ENCODE measurements at places on chromosomes 6 and 20.

DNA sequence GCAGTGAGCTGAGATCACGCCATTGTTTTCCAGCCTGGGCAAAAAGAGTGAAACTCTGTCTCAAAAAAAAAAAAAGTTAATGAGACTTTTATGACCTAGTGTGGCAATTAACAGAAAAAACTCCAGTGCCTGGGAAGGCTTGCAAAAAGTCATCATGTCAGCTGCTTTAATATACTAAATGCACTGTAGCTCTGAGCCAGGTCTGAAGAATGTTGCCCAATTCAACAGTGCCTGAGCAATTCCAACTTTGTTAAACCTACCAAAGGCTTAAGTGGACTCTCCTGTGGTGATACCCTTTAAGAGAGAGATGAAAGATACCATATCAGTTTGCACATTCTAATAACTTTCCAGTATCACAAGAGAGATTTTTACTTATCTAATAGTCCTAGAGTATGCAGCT, 6.5 kb upstream of the ROS1 start:
- no peak for DNase-seq

- DNase-seq: no peak
Observed at GRCh38 chr20:24966317-24967012, 17.4 kb downstream of the CST7 start.

GRCh38 chr6:12467706-12468670, 177.8 kb downstream of the EDN1 start:
- no peak for DNase-seq

DNA sequence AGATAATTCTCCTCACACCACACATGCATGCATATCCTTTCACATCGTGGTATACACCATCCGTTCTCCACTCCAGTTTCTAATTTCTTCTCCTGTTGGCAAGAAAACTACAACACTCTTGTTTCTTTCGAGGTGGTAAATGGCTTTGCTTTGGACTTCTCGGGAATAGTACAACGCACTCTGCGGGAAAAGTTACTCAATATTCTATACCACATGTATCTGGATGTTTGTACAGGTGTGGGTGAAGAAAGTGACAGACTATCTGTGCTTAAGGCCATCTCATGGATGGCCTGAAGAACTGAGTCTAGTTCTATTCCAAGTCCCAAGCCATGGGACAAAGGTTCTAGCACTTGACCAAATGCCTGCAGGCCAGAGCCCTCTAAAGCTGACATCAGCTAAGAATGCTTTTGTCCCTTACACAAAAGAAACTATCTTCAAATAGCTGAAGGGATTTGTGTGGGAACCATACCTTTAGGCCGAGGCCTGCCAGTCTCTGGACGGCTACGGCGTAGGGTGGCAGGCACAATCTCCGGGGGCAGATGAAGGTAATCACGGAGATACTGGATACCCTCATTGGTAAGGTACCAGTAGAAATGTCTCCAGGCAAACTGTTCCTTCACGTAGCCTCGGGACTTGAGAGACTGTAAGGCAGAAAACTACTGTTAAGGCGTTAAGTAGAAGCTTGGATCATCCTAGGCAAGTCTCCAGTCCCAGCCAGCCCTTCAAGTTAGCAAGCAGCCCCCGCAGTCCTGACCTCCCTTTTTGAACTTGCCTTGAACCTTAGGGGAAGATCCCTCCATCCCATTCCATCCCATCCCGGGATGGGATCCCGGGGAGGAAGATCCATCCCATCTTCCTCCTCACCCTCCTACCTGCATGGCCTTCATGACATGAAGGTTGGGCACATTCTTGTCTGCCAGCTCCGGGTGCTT, 1.4 kb downstream of the RPS10 start:
- DNase-seq: no peak

DNA sequence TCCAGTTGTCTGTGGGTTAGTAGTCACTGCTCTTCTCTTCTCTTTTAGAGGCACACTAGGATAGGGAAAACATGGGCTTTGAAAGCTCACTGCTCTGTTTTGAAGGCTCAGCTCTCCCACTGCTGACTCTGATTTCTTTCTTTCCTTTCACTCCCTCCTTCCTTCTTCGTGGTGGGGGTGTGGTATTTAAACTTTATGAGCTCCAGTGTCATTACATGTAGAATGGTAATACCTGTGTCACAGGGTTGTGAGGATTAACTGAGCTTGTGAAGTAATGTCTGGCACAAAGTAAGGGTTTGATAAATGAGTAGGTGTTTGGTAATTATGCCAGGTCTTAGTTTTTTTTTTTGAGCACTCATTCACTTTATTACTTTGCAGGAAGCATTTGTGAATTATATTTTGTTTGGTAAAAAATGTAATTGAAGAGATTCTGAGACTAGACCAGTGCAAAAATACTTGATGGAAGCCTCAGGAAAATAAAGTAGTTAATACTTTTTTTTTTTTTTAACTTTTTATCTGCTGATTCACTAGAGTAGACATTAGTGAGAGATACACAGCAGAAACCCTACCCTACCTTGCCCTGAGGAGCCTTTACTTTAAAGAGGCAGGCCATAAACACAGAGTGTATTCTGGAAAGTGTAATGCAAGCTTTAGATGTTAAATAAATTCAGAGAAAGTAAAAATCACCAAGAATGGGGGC, 17.3 kb downstream of the SMAP1 start:
- DNase-seq: no peak

- no peak for DNase-seq
Observed at GRCh38 chr20:37670351-37670791, 23.5 kb upstream of the CTNNBL1 start.

DNA sequence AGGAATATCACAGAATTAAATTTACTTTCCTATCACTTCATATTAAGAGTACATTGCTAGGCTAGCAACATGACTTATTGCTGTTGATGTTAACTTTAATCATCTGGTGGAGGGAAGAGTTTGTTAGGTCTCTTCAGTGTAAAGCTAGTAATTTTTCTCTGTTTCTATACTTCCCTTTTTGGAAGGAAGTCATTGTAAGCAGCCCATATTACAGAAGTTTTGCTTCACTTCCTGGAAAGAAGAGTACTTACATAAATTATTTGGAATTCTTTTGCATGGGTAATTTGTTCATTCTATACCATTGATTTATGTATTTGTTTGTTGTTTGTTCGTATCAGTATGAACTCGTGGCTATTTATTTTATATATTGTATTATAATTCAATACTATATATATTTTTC, 405.2 kb downstream of the RFPL4B start:
- DNase-seq: no peak

- DNase-seq: no peak
Observed at GRCh38 chr6:49551078-49551865, 804 bp downstream of the C6orf141 start.

DNA sequence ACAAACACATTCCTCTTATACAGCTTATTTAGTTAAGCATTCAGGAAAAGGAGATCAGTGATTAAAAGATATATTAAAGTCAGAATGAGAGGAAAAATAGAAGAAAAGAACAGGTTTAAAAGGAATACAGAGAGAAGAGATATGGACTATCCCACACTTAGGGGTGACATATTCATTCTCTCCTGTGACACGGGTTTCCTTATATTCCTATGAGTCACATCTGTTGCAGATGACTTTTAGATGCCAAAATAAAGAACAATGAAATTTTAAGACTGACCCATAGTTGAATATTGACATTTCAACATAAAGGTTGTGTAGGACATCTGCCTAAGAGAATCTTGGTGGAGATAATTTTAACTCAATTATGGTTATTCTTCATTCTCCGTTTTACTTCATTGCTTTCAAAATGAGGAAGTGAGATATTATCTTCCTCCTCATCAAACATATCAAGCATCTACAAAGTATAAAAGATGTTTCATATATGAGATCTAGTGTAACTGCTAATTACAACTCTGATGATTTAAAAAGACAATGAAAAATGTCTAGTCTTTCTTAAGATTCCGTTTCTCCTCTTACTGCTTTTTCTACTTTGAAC, 1336.7 kb upstream of the CITED2 start:
- DNase-seq: no peak

GRCh38 chr6:5379647-5380242, 118.4 kb downstream of the FARS2 start:
- DNase-seq: peak; percentile 59

GRCh38 chr6:15303162-15303919, 57.5 kb downstream of the JARID2 start:
- DNase-seq: no peak

GRCh38 chr6:77448546-77448945, 14.7 kb downstream of the HTR1B start:
- DNase-seq: no peak

DNA sequence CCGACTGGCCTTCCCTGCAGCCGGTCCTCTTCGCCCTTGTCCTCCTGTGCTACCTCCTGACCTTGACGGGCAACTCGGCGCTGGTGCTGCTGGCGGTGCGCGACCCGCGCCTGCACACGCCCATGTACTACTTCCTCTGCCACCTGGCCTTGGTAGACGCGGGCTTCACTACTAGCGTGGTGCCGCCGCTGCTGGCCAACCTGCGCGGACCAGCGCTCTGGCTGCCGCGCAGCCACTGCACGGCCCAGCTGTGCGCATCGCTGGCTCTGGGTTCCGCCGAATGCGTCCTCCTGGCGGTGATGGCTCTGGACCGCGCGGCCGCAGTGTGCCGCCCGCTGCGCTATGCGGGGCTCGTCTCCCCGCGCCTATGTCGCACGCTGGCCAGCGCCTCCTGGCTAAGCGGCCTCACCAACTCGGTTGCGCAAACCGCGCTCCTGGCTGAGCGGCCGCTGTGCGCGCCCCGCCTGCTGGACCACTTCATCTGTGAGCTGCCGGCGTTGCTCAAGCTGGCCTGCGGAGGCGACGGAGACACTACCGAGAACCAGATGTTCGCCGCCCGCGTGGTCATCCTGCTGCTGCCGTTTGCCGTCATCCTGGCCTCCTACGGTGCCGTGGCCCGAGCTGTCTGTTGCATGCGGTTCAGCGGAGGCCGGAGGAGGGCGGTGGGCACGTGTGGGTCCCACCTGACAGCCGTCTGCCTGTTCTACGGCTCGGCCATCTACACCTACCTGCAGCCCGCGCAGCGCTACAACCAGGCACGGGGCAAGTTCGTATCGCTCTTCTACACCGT, 6.1 kb downstream of the UBD start:
- no peak for DNase-seq
